ENCODE measurements at places on chromosomes 13 and 19. TPM values are rescaled to one million over a fixed set of nuclear protein-coding genes. Genes with fewer than 3 reads are reported as not detected.

Gene TPTE2
- total RNA-seq, result not detected

Gene PRODH2
- total RNA-seq, result not detected

Gene ZNF681
- 3.9 TPM for total RNA-seq

Gene SUPT20H
- total RNA-seq, result 56.8 TPM

Gene RNF113B
- total RNA-seq, result not detected

Gene DIAPH3
- total RNA-seq, result 31.9 TPM

Gene PDE4C
- not detected for total RNA-seq

Gene ZNF835
- total RNA-seq, result 2.2 TPM

Gene DLL3
- total RNA-seq, result 0.80 TPM

Gene CXCL17
- not detected for total RNA-seq

Gene PLA2G4C
- 12.4 TPM for total RNA-seq

Gene PDCD5
- 246 TPM for total RNA-seq

Gene SIGLECL1
- not detected for total RNA-seq

Gene ZSCAN5B
- not detected for total RNA-seq

Gene FGF21
- not detected for total RNA-seq

Gene KLK3
- not detected for total RNA-seq

Gene TSHZ3
- total RNA-seq, result 2.6 TPM

Gene ZNF71
- total RNA-seq, result 2.7 TPM

Gene SPRY2
- total RNA-seq, result 0.31 TPM

Gene ZGLP1
- 0.85 TPM for total RNA-seq

Gene PTH2
- not detected for total RNA-seq

Gene ZNF66
- total RNA-seq, result 5.0 TPM

Gene TMC4
- 0.26 TPM for total RNA-seq

Gene PSG7
- not detected for total RNA-seq

Gene CBLC
- not detected for total RNA-seq
